ENCODE measurements at places on chromosomes 7 and 10. TPM values are rescaled to one million over a fixed set of nuclear protein-coding genes. Genes with fewer than 3 reads are reported as not detected.

The MACC1 gene
- 9.8 TPM for total RNA-seq

The DHX32 gene
- 51.5 TPM for total RNA-seq

The MPLKIP gene
- total RNA-seq: 35.0 TPM

The ADCY1 gene
- total RNA-seq: 0.76 TPM

The STEAP1B gene
- not detected for total RNA-seq

The CCL26 gene
- 0.84 TPM for total RNA-seq

The ZC3HAV1L gene
- 6.5 TPM for total RNA-seq

The WDFY4 gene
- total RNA-seq: 2.2 TPM

The NEBL gene
- total RNA-seq: 22.0 TPM

The PMPCB gene
- 63.2 TPM for total RNA-seq

The RADIL gene
- 0.35 TPM for total RNA-seq

The ATOH7 gene
- total RNA-seq: 0.19 TPM

The TMEM26 gene
- total RNA-seq: 0.95 TPM

Data from mucosa of descending colon (tissue), 3 donors.